ENCODE measurements at places on chromosomes 16 and 17.

DNA sequence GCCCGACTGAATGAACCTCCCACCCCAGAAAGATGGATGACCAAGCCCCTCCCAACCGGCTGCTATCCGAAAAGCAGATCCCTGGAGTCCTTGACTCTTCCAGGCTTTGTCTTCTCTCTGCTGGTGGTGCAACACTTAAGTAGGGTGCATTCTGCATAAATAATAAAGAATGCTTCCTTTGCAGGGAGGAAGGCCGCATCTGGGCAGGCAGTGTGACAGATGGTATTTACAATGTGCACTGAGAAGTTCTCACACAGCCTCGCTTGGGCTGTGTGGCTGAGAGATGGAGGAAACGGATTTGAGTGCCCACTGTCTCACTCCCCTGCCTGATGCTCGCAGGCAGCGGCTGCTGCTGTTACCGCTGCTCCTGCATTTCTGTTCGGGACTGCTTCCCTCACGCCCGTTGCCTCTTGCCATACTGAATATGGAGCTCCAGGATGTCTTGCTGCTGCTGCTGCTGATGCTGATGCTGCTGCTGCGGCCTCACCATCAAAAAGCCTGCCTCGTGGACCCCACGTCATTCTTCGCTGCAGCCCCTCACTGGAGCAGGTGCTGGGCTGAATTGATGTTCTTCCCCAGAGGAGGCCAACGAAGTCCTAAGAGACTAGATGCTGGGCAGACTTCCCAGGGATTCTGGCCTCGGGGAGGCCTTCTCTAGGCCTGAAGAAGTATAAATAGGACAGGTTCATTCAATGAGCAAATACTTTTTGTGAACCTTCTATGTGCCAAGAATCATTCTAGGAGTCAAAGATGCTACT is 7.1 kb upstream of the RHBDL3 start:
- no peak for DNase-seq

DNA sequence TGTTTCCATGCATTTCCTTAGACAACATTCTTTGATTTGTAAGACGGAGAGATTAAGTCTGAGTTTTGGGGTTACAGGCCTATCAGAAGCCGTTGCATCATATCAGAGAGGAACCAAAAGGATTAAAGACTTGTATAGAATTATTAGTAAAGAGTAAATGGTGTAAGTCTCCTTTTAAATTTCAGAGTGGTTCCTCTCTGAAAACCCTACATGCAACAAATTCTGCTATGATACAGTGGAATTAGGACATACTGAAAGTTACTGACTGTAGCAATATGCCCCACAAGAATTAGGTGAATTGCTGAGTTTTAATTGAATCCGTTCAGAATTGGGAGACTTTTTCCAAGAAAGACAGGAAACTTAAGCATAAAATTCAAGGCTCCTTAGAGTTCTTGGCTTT is 221.6 kb downstream of the FTO start:
- DNase-seq: no peak

GRCh38 chr17:2214047-2214928 is 89.3 kb downstream of the SMG6 start:
- no peak for DNase-seq

DNA sequence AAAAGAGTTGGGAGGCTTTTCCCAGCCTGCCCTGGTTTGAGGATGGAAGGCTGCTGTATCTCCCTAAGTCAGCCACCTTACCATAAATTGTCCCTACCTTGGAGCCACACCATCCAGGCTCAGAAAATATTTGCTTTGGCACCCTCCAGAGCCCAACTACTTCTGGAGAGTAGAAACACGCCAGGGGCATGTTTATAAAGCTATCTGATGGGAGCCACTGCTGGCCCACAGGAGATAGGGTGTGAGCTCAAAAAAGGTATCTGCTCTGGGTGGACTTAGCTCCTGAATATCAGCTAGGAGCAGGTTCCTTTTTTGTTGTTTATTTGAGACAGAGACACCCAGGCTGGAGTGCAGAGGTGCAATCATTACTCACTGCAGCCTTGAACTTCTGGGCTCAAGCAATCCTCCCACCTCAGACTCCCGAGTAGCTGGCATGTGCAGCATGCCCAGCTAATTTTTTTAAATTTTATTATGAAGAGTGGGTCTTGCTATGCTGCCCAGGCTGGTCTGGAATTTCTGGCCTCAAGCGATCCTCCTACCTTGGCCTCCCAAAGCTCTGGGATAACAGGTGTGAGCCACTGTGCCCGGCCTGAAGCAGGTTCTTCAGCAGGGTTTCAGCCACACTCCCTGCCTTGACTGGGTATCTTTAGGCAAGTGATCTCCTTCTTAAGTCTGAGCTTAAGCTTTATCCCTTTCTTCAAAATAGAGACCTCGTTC is 147.1 kb downstream of the SALL1 start:
- no peak for DNase-seq

DNA sequence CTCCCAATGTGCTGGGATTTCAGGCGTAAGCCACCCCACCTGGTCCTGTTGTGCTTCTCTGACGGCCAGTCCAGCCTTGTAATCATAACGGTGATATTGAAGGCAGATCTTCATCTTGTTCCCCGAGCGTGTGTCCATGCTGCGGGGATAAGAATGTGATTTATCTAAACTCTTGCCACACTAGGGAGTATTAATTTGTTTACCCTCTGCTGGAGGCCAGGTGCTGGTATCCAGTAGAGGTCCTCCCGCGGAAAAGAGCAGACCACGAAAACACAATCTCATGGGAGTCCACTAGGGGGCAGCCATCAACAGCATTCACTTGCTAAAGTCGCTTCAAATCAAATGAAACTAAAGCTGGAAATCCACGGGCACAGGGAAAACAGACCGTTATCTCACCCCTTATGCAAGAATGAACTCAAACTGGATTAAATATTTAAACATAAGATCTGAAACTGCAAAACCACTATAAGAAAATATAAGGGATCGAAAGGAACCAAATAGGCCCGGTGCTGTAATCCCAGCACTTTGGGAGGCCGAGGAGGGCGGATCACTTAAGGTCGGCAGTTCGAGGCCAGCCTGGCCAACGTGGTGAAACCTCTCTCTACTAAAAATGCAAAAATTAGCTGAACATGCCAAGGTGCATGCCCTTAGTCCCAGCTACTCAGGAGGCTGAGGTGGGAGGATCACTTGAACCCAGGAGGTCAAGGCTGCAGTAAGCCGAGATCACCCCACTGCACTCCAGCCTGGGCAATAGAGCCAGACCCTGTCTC is 22.3 kb upstream of the RBBP6 start:
- DNase-seq: peak; percentile 50

- no peak for DNase-seq
Measured at GRCh38 chr17:82690786-82691489, 7.6 kb downstream of the RAB40B start.

GRCh38 chr16:10852286-10852685 is 24.7 kb upstream of the CIITA start:
- no peak for DNase-seq

GRCh38 chr17:82443465-82444283 is 6.9 kb downstream of the CYBC1 start:
- DNase-seq: no peak

GRCh38 chr17:82713071-82713723 is 3.3 kb upstream of the FN3KRP start:
- no peak for DNase-seq

- DNase-seq: no peak
Measured at GRCh38 chr16:12195296-12195695, 218.8 kb downstream of the SNX29 start.

DNA sequence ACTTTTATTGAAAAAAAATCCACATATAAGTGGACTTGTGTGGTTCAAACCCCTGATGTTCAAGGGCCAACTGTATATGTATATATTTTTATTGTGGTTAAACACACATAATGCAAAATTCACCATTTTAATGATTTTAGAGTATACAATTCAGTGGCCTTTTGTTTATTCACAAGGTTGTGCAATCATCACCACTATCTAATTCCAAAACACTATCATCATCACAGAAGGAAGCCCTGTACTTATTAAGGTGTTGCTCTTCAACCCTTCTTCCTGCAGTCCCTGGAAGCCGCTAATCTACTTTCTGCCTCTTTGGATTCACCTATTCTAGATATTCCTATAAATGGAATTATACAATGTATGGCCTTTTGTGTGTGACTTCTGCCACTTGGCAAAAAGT is 23.0 kb downstream of the MAP2K6 start:
- no peak for DNase-seq

DNA sequence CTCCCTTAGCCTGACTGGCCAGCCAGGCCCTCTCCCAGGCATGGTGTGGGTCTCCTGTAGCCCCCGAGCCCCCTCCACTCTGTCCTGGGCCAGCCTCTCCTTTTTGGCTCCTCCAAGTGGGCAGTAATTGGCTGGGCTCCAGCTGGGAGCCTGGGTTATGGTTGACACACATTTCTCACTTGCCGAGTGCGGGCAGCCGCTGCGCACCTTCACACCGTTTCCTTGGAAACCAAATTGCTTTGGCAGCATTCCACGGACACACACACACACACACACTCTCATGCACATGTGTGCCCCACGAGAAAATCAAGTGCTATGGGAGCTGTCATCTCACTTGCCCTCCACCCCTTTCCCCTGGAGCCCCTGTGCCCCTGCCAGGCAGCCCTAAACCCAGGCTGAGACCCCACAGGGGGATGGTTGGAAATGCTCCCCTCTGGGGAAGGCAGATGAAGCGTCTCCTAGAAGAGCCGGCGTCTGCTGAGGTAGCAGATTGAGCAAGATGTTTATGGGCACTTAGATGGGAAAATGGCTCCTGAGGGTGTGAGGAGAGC is 402.7 kb upstream of the TNRC6C start:
- DNase-seq: no peak

DNA sequence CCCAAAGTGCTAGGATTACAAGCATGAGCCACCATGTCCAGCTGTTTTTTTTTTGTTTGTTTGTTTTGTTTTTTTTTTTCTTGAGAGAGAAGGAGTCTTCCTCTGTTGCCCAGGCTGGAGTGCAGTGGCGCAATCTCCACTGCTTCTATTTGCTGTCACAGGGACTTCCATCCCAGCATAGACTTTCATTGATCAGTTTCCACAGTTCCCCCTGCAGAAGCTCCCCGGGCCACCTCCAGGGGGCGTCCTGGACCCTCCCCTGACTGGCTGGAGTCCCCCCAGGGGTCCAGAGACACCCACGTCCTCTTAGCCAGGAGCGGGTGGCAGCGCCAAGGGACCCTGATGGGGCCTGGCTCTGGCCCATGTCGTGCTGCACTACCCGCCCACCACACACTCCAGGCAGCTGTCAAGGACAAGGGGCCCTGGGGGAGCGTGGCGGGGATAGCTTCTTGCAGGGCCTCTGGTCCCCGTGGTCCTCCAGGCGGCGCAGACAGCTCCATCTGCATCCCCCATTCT is 3.1 kb upstream of the NPW start:
- DNase-seq: no peak

- peak; percentile 46 for DNase-seq
Measured at GRCh38 chr17:40068917-40069750, 6.4 kb downstream of the THRA start.

GRCh38 chr17:57401556-57402488 is 145.5 kb downstream of the MSI2 start:
- DNase-seq: no peak

DNA sequence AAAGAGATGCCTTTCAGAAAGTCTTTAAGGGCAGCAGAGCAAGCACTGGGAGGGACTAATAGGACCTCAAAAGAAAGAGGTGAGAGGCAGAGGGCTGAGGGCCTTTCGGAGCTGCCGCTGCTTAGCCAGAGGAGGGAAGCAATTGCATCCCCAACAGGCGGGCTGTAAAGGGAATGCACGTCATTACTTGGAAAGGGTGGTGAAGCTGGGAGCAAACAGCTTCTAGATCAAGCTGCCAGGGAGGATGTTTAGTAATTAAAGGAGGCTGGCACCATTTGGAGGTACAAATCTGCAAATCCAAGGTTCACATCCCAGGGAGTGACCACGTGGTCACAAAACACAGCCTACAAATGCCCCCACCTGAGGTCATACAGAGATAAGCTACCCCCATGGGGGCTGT is 429.0 kb upstream of the RBFOX1 start:
- no peak for DNase-seq

DNA sequence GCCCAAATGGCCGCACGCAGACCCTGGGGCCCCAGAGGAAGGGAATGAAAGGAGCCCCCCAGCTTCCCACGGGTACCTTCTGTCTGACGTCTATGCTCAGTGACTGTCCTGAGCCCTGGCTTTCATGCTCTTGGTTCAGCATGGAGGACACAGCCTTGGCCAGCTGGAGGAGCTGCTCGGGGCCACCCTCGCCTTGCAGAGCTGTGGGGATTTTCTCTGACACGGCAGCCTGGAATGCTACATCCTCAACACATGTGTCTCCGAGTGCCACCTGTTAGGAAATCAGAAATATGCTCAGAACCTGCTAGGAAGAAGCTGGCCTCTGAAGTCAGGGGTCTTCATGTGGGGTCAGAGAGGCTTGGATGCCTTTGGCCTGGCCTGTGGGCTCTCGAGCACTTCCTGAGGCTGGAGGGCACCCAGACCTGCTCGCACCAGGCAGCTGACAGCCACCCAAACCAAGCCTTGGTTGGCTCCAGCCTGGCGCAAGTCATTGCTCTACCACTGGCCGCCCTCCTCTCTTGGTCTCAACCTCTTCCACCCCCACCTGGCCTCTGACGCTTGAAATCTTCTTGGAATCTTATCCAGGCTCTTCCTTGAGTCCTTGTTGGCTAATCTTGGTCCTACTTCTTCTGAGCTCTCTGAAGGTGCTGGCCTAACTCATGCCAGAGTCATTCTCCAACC is 63.7 kb upstream of the BCO1 start:
- DNase-seq: no peak

DNA sequence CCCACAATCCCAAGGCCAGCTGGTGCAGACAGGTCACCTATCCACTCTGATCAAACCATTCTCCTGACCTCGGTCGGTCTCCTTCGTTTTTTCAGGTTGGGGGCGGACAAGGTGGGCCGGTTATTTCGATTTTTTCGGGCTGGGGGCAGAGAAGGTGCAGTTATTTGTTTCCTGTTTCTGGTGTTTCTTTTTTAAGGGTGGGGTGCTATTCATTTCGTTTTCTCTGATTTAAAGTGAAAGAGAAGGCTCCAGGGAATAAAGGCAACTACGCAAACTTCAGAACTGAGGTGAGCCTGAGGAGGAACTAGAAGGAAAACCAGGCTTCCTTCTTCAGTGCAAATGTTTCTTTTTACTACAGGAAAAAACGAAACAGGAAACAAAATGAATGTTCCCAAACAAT is 64.8 kb downstream of the ANKRD11 start:
- no peak for DNase-seq

DNA sequence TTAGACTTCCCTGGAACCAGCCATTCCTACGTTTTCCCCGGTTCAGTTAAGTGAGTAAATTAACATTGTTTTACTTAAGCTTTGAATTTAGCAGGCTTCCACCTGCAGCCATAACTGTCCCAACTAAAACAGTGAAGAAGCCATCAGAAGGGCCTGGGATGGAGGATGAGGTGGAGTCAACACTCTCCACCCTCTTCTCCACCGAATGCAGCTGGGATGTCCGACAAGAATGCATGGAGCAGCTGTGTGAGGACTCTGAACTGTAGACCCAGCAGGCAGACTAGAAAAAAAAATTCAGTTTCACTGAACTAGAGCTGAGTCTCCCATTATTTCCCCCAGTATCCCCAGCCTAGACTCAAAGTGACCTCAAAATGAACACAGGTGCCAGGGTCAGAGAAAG is 114.8 kb downstream of the C16orf95 start:
- DNase-seq: no peak

GRCh38 chr16:11716336-11716735 is 26.3 kb downstream of the TXNDC11 start:
- DNase-seq: no peak

GRCh38 chr17:75086496-75087181 is 1.1 kb upstream of the SLC16A5 start:
- DNase-seq: no peak

GRCh38 chr17:65885541-65886312 is 306.2 kb downstream of the CEP112 start:
- no peak for DNase-seq

All from effector CD8-positive, alpha-beta T cell (primary cell).